Erythroblast (primary cell): ENCODE measurements at places on chromosomes 1 and 21.

GRCh38 chr1:2241820-2242219, 13.7 kb downstream of the SKI start:
- no peak for DNase-seq

DNA sequence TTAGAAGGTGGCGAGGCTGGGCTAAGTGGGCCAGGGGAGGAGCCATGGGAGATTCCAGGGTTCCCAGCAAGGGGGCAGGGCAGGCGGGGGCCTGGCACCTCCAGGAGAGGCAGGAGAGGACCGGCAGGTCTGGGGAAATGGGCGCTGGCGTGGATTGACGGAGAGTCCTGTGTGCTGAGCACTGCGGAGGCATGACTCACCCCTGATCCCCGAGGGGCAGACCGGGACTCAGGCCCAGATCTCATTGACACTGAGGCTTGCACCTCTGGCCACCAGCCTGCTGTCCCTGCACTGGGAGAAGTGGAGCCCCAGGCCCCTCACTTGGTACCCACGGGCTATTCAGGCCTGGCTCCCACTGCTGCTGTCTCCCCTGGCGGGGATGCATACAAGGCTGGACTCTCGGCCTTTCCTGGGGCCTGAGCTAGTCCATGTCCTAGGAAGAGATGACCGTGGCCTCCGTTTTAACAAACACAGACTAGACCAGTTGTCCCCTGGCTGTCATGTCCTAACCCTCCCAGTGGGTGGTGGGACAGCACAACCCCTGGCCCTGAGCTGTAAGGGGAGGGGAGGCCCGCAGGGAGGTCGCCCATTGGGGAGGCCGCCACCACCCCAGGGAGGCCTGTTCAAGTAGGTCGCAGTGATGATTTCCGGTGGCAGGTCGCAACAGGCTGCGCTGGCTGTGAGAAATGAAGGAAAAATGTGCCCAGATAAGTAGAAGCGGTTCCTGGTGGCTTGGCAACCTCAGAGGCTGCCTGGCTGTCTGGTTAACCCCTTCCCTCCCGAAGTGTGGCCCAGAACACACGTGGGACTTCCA, 39.7 kb downstream of the RIPK4 start:
- no peak for DNase-seq

DNA sequence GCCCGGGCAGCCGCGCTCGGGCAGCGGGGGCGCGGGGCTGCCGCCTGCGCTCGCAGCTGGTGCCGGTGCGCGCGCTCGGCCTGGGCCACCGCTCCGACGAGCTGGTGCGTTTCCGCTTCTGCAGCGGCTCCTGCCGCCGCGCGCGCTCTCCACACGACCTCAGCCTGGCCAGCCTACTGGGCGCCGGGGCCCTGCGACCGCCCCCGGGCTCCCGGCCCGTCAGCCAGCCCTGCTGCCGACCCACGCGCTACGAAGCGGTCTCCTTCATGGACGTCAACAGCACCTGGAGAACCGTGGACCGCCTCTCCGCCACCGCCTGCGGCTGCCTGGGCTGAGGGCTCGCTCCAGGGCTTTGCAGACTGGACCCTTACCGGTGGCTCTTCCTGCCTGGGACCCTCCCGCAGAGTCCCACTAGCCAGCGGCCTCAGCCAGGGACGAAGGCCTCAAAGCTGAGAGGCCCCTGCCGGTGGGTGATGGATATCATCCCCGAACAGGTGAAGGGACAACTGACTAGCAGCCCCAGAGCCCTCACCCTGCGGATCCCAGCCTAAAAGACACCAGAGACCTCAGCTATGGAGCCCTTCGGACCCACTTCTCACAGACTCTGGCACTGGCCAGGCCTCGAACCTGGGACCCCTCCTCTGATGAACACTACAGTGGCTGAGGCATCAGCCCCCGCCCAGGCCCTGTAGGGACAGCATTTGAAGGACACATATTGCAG, 3.0 kb downstream of the ARTN start:
- DNase-seq, result peak; percentile 47

DNA sequence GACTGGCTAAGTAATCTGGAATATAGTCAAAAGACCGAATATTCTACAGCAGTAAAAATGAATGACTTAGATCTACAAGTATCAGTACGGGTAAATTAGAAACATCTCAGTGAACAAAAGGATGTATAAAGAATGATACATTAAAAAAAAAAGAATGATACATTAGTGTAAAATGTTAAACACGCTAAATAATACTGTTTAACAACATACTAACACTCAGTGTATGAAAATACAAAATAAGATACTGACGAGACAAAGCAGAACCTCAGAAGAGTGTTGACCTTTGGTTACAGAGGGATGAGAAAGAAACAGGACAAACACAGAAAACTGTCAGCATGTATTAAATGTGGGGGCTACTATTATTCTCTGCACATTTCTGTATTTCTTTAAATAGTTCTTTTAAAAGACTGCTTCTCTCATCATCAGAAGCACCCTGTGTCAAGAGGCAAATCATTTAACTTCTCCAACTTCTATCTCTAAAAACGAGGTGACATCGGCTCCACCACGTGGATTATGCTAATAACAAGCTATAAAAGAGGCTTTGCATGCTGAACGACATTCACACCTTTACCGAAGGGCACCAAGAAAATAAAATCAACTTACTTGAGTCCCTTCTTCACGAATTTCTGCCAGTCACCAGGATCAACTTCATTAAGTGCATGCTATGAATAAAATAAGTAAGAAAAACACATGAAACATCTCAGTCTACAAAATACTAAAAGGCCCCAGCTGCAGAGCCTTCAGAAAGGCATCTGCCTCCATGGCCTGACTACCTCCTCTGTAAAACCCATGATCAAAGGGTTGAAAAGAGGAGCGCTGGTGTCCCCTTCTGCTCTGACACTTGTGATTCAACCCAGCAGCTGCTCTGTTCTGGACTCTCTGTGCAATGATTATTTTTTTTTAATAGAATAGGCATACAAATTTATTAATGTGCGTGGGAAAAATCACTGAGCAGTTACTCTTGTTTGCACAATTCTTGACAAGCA, 42.5 kb downstream of the MRAP start:
- no peak for DNase-seq

- DNase-seq, result peak; percentile 59
Observed at GRCh38 chr1:65278376-65279069, 30.8 kb upstream of the DNAJC6 start.

- no peak for DNase-seq
Observed at GRCh38 chr1:87202451-87202850, 126.2 kb upstream of the LMO4 start.

DNA sequence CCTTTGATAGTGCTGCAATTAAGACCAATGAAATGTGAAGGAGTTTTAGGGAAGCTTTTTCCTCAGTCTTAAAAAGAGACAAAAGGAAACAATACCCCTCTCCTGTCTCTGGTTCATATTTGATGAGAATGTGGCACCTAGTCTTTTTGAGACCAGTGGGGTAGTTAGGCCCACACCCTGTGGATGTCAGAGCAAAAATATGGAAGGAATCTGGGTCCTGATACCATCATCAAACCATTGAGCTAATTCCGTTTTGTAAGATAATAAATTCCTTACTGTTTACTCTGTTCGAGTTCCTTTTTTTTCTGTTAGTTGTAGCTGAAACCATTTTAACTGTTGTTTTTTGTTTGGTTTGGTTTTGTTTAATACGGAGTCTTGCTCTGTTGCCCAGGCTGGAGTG, 33.3 kb downstream of the PTPRC start:
- no peak for DNase-seq

DNA sequence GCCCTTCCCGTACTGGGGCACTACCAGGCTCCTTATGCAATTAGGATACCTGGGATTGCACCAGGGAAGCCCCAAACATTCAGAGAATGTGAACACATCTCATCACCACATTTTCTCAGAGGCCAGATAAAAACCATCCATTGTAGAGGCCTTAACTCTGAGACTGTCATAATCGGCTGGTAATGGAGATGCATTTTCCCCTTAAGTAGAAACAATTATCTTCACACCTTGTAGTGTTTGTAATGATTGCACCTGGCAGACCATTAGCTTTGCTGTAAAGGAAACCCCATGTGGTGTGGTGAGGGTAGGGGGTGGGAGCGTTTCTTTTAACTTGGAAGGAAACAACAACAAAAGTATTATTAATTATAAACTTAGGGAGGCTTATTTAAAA, 90.0 kb upstream of the TLR5 start:
- no peak for DNase-seq

GRCh38 chr1:62232871-62233278, 38.2 kb downstream of the L1TD1 start:
- no peak for DNase-seq

- DNase-seq, result no peak
Observed at GRCh38 chr1:1921459-1921862, 2.4 kb upstream of the TMEM52 start.

GRCh38 chr1:158324395-158324794, 6.9 kb downstream of the CD1B start:
- no peak for DNase-seq

- DNase-seq, result no peak
Observed at GRCh38 chr1:98034505-98034904, 113.7 kb upstream of the DPYD start.

- DNase-seq, result no peak
Observed at GRCh38 chr1:119276558-119276957, 92.0 kb upstream of the HAO2 start.

GRCh38 chr1:117061986-117062415, 1.9 kb downstream of the TTF2 start:
- DNase-seq, result no peak

GRCh38 chr1:53349968-53350852, 22.3 kb upstream of the LRP8 start:
- no peak for DNase-seq

DNA sequence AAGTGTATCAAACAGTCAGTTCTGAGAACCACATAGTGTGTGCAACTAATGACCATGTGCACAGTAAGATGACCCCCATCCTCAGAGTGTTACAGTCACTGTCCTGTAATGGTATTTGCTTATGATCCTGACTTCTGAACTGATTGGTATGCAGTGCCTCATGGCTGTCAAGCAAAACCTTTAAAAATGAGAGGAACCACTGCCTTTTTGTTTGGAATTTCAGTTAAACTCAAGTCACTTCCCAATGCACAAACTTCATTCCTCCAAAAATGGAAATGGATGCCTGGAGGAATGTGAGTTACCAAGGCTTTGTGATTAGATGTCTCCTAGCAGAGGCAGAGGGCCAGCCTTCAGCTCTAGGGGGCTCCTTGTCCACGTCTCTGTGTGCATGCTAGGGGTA, 10.5 kb downstream of the C1orf198 start:
- DNase-seq, result no peak

DNA sequence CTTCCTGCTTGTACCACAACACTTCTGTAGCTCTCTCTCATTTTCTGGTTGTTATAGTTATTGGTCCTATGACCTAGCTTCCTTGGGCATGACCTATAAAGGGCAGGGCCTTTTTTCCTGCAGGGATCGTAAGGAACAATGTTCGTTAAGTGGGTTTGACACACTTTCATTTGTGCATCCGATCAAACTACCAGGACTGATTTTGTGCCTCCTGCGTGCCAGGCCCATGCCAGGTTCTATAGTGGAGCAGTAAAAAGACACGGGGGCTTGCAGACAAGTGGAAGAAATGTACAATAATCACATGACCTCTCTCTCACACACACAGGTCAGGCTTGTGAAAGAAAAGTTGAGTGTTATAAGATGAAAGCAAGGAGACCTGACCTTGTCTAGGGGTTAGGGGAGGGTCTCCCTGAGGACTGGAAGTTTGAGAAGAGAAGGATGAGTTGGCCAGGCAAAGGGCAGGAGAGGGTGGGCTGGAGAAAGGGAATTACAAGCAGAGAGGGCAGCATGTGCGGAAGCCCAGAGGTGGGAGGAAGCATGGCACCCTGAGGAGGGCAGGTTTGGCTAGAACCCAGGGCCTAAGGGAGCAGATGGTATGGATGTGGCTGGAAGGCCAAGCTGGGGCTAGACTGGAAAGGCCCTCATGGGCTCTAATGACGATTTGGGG, 145.4 kb downstream of the GRIK3 start:
- DNase-seq, result no peak

DNA sequence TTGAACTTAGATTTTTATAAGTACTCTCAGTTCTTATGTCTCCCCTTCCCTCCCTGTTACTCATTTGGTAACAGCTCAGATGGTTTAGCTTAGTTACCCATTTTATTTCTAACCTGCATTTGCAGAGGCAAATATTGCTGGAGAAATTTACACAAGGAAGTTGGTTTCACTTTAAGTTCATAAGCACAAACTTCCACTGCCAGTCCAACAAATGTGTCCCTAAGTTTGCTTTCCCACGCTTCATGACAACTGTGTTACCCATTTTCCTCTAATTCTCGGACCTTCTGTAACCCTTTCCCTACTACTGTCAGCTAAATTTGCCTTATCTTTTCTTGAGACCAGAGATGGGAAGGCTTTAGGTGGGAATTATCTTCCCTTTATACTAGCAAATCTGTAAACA, 63.9 kb upstream of the GPR25 start:
- DNase-seq, result no peak

GRCh38 chr1:78054972-78055371, 9.2 kb downstream of the GIPC2 start:
- no peak for DNase-seq
